ENCODE measurements at places on chromosomes 7 and 10. TPM values are rescaled to one million over a fixed set of nuclear protein-coding genes. Genes with fewer than 3 reads are reported as not detected.

Gene HOXA10
- 0.38 TPM for total RNA-seq

DNA sequence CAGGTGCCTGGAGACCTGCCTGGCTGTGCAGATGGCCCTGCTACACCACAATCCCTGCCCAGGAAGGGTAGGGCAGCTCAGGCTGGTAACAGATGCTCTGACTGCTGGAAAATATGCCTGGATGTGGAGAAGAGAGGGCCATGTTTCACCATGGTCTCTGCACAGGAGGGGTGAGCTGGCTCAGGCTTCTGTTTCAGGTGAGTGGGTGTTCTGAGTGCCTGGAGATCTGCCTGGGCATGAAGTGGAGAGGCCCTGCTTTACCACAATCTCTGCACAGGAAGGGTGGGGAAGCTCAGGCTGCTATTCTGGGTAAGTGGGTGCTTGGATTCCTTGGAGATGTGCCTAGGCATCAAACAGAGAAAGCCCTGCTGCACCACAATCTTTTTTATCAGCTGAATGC lies 350.1 kb downstream of the KIF20B start:
- no peaks in the 10 kb centered on the region for H3K36me3 ChIP-seq
- no peak overlapping the region for H3K4me3 ChIP-seq
- peak; percentile 61 for DNase-seq

DNA sequence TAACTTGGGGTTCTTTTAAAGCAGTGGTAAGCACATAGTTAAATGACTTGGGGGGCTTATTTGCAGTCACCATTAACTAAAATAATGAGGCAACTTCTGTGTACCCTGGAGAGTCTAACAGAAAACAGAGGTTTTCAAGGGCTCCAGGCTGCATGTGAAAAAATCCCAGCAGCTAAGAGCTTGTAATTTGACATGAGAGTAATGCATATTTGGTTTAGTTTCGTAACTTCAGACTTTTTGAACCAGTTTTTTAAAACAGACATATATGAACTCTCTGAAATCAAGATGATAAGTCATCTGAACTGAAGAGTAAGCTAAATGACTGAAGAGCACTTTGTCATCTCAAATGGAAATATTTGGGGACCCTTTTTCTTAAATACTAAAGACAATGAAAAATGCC lies 40.2 kb upstream of the IFRD1 start:
- no peak for DNase-seq
- no peaks in the 10 kb centered on the region for H3K27me3 ChIP-seq
- peaks cover 21% of the 10 kb centered on the region for H3K4me1 ChIP-seq
- no peak overlapping the region for H3K4me3 ChIP-seq

GRCh38 chr10:87842220-87842641 lies 21.1 kb downstream of the KLLN start:
- H3K4me1 ChIP-seq, result no peaks in the 10 kb centered on the region
- no peaks in the 10 kb centered on the region for H3K27me3 ChIP-seq
- no peak overlapping the region for H3K27ac ChIP-seq
- no peak for DNase-seq

Gene CEP41
- 11.3 TPM for total RNA-seq

- H3K27me3 ChIP-seq, result peaks cover 11% of the 10 kb centered on the region
- no peaks in the 10 kb centered on the region for H3K36me3 ChIP-seq
- no peaks in the 10 kb centered on the region for H3K4me1 ChIP-seq
- H3K27ac ChIP-seq, result no peak overlapping the region
- no peak for DNase-seq
Observed at GRCh38 chr7:101705331-101705730, 76.2 kb upstream of the MYL10 start.

GRCh38 chr7:123569352-123570010 lies 11.9 kb upstream of the NDUFA5 start:
- no peaks in the 10 kb centered on the region for H3K36me3 ChIP-seq
- DNase-seq, result no peak
- no peaks in the 10 kb centered on the region for H3K27me3 ChIP-seq

- H3K4me1 ChIP-seq, result no peaks in the 10 kb centered on the region
- no peak for DNase-seq
- H3K36me3 ChIP-seq, result no peaks in the 10 kb centered on the region
- H3K27ac ChIP-seq, result no peak overlapping the region
- H3K4me3 ChIP-seq, result no peak overlapping the region
Observed at GRCh38 chr7:33142585-33142984, 13.2 kb downstream of the BBS9 start.

- no peaks in the 10 kb centered on the region for H3K27me3 ChIP-seq
- no peak for DNase-seq
Observed at GRCh38 chr10:5370493-5371352, 6.0 kb downstream of the UCN3 start.
